IPS DF 19.7 (cell line): ENCODE measurements at places on chromosomes 7 and 10.

- no peak for DNase-seq
Measured at GRCh38 chr7:104005197-104005596, 15.7 kb upstream of the RELN start.

DNA sequence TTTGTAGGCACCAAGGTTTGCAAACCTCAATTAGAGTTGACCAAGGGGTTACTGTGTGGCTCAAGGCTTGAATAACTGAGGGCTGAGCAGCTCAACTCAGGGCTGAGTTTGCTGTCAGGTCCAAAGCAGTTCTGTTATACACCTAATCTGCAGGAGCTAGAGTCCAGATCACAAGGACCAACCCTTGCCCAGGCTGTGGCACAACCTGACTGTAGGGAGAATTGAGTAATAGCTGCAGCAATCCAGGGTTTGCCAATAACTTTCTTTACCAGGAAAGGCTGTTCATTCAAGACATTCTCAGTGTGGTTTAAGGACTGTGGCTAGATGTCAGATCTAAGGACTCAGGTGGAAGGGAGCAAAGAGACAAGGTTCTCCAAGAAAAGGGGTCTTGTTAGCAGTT, 115.6 kb upstream of the IMMP2L start:
- DNase-seq = no peak

DNA sequence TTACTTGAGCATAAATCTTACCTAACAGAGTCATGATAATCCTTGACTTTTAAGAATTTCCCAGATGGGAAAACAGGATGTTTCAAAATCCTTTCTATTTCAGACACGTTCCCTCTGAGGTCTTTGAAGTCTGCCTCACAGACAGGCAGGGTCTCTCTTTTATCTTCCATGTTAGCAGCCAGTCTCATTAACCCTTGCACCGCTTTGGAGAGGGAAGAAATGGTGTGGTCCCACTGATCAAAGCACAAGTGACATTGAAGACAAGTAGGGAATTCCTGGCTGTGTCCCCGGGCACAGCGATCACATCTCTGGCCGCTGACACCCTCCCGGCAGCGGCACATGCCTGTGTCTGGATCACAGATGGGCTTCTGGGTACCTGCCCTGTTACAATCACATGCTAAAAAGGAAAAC, 52.7 kb upstream of the LAMB1 start:
- no peak for DNase-seq

GRCh38 chr7:51327287-51327717, 10.7 kb upstream of the COBL start:
- peak; percentile 94 for DNase-seq

GRCh38 chr10:75430000-75430763, 1.2 kb upstream of the LRMDA start:
- DNase-seq = peak; percentile 42

- DNase-seq = no peak
Measured at GRCh38 chr10:124213471-124213870, 120.1 kb upstream of the CHST15 start.

GRCh38 chr10:20147684-20148083, 331.5 kb downstream of the PLXDC2 start:
- no peak for DNase-seq

- no peak for DNase-seq
Measured at GRCh38 chr10:1523221-1523620, 214.1 kb downstream of the ADARB2 start.

DNA sequence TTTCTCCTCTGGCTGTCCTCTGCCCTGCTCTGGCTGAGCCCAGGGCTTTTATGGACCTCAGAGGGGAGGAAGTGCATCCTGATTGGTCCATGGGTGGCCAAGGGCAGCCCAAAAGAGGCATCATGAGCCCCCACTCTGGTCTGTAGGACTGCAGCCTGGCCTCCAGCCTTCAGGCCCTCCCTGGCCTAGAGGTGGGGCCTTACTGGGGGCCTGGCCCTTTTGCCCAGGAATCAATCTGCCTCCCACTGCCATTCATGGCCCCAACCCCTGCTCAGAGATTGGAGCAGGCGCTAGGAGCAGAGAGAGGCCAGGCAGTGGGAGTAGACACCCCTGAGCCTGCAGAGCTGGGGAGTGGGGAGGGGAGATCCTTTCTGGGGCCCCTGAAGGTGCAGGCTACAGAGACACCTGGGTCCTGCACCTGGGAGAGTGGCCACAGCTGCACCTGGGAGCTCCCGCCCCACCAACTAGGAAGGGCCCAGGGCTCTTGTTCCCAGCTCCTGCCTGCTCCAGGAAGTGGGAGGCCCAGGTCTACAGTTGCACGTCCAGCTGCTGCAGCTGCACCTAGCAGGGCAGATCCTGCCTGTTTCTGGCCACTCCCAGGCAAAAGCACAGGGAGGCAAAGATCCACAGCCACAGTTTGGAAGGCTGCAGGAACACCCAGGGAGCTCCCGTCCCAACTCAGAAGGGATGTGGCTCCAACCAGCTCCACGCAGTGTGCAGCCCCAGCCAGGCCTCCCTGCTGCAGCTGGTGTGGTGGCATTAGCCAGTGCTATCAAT, 6.4 kb upstream of the DYNC2I1 start:
- DNase-seq = no peak

DNA sequence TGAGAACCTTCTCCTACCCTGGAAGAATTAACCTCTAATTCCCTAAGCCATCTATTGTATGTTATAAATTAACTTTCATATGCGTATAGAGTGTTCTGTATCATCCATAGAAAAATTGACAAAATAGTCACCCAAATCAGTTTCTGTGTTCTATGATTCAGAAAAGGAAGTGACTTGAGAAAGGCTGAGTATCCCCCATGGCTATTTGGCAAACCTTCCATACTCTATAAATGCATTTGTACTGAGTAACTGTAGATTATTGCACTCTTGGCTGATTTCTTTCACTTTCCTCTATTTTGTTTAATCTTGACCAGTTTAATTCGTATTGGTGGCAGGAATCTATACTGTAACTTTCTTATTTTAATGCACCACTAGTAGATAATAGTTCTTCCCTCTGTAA, 182.2 kb downstream of the HTR7 start:
- DNase-seq = no peak

DNA sequence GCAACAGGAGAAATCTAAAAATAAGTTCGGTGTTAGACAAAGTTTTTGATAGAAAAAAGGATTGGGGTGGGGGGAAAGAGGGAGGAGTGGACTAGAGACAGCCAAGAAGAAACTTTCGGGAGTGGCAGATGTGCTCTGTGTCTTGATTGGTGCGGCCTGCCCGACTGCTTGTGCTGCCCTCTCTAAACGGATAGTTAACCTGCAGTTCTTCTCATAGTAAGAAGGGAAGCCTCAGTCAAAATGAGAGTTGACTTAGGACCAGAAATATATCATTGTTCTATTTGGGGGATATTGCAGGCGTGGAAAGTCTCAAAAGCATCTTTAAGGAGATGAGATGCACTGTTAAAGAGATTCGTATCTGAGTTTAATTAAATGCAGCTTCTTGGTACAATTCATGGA, 39.3 kb downstream of the UBE3C start:
- no peak for DNase-seq

GRCh38 chr7:83159731-83160130, 3.0 kb downstream of the PCLO start:
- DNase-seq = no peak

GRCh38 chr10:94193466-94193924, 169.2 kb downstream of the NOC3L start:
- DNase-seq = no peak

DNA sequence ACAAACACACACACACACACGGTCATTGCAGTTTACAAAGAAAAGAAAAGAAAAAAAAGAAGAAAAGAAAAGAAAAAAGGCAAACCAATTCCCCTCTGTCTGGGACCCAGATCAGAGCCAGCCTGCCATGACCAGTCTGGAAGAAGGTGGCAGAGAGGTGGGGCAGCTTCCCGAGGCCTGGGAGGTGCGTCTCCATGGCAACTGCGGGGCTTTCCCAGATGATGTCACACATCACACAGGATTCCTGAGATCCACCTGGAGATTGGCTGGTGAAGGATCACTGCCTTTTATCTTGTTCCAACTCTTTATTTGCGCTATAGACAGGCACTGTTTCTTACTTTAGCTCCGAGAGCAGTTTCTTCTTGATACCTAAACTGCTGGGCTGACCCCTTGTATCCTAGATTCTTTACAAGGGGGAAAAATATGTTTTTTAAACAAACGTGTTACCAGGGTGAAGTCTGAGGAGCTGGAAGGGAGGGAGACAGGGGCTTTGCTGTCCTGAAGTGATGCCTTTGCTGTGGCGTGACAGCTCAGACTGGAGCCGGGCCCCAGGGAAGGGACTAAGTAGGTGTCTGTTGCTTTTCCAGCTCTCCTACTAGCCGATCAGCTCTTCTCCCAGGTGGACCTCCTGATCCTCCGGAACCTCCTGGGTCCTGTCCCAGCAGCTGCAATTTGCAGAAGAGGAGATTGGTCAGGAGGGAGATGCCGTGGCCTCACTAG, 298.5 kb downstream of the KLF6 start:
- DNase-seq = peak; percentile 63
